NB4 (cell line): ENCODE measurements at places on chromosomes 5 and 9.
A peak's percentile ranks its signal among the peaks of the same experiment; 100 is the strongest.

DNA sequence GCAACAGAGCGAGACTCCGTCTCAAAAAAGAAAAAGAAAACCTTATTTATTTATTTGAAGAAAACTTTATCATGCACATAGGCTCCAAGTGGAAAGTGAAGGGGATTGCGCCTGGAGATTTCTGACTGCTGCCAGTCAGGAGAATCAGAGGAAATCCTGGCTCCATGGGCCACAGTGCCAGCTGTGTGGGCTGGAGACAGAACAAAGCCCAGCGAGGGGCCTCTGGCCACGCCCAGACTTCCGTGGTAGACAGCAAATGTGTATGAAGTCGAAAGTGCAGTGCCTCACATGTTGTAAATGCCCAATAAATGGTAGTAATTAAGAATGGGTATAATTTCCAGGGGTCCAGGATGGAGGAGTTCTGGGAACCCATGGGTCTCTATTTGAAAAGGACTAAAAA lies 75.8 kb upstream of the WWC1 start:
- DNase-seq: no peak

GRCh38 chr9:2874001-2874750 lies 30.3 kb upstream of the PUM3 start:
- DNase-seq: no peak

GRCh38 chr5:147669169-147669869 lies 113.2 kb downstream of the JAKMIP2 start:
- DNase-seq: no peak

- DNase-seq: no peak
These were observed 315.6 kb upstream of the KLF4 start for GRCh38 chr9:107805201-107805600.

DNA sequence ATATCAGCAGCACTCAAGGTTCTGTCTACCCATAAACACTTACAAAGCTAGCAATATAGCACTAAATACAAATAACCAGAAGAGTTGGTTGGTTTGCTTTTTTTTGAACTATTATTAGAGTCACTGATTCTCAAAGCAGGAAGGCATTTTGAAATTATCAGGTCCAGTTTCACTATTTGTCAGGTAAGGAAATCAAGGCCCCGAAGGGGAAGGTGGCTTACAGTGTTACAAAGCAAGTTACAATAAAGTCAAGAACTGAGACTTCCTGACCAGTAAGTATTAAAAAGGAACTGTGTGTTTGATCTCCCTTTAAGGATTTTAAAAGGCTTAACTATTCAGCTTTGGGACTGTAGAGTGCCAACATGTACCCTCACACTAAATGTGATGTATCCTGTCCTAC lies 10.8 kb downstream of the C5orf15 start:
- no peak for DNase-seq

DNA sequence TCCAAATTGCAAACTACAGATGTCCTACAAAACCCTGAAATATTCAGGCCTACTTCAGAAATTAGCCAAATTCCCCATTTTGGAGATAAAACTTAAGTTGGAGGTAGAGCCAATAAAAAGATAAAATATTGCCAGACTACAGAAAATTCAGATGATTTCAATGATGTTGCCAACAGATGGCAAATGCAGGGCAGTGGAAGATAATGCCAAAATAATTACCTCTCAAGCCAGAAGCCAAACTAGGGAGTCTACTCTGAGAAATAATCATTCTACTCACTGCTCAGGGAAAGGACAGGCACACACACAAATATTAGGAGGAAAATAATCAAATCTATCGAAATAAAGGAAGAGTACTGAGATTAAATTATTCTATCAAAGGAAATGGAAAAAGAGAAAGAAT lies 347.5 kb upstream of the CCNG1 start:
- no peak for DNase-seq

DNA sequence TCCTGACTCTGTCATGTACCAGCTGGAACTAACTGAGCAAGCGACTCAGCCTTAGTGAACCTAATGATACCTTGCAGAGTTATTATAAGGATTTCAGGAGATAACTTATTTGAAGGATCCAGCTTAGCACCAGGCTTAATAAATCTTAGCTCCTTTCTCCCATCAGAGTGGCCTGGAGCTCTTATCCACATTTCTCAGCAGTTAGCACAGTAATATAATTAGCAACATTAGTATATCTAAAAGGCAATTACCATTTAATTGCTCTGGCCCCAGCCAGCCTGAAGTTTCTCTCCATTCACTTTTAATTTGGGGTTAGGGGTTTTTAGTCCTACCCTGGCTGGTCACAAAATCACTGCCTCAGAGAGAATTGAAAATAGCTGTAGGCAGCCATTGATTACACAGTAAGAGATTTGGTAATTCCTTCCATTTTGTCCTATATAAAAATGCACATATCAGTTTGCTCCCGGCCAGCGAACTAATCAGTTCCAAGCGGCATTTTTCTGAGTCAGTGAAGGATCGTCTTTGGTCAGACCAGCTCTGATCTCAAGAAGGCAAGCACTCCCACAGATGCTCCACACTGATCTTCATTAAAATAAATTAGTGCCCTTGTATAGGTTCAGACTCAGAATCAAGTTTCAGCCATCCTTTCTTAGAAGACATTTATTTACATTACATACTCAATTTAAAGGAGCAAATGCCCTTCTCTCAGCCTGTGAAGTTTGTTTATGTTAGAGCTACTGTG lies 56.6 kb downstream of the SNCAIP start:
- no peak for DNase-seq

GRCh38 chr5:131607903-131608540 lies 27.0 kb downstream of the RAPGEF6 start:
- no peak for DNase-seq

- no peak for DNase-seq
These were observed 149.9 kb downstream of the ISOC1 start for GRCh38 chr5:129244478-129244877.

GRCh38 chr9:28539434-28540070 lies 966.3 kb upstream of the C9orf72 start:
- DNase-seq: no peak

DNA sequence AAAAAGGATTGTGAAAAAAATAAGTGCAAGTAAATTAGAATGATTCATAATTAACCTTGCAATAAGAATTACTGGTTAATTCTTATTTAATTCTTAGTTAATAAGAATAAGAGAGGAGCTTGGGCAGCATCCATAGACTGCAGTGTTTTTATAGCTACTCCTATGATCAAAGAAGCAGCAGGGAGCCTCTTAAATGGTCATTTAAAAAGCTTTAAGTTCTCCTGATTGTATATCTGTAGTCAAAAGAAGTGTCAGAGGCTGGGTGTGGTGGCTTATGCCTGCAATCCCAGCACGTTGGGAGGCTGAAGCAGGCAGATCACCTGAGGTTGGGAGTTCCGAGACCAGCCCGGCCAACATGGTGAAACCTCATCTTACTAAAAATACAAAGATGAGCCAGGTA lies 14.4 kb downstream of the ACER2 start:
- DNase-seq: no peak

GRCh38 chr9:115444959-115445358 lies 327.0 kb upstream of the TNC start:
- DNase-seq: no peak

DNA sequence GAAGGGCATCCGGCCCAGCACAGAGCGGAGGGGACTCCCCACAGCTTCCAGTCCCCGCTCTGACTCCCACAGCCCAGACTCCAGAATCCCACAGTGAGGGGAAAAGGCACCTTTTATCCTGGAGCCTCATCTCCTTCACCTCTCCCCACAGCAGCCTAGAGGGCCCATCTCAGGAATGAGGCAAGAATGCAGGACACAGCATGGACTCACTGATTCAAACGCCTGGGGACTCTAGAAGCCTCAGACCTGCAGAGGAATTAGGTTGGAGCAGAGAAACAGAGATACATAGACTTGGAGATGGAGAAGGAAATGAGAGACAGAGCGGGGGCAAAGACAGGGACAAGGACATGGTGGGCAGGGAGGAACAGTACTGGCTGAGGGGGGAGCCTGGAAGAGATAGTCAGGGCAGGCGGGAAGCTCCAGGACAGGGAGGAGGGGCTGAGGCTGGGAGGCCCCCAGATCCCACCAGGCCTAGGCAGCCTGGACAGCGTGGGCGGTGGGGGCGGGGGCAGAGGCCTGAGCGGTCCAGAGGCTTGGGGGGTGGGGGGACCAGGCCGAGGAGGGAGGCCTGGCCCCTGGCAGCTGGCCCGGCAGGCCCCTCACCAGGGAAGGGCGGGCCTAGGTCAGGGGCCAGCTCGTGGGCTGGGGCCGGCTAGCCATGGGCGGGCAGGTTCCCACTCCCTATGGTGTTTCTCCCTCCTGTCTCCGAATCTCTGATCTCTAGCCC lies 15.8 kb downstream of the CNTFR start:
- DNase-seq: no peak

DNA sequence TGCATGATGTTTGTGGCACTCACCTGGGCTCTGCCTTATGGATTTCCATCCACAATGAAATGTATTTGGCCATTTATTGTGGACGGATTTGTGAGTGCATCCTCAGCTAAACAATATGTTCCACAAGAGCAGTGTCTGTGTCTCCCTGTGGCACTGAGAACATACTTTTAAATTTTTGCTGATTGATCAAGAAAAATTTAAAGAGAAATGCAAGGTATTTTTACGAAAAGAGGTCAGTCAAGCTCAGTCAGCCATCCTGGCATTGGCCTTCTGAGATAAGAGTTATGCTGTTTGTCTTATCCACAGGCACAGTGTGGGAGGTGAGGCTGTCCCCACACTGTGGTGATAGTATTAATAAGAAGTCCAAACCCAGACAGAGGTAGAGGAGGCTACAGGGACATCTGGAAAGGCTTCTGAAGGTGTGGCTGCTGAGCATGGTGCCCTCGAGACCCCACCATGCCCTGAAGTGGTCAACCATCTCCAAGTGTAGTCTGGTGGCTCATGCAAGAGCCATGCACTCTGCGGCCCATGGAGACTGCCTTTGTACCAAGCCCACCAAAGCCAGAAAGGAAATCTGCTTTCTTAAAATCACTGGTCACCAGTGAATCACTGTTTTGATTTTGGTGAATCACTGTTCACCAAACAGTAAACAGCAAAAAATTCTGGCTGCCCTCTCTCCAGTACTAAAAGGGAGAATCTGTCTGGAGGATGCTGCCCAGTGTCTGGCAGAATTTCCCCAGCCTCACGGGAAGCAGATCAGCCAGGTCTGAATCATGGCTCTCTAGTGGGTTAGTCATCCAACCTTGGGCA lies 28.8 kb downstream of the SPOCK1 start:
- DNase-seq: no peak

GRCh38 chr9:120650352-120650751 lies 63.9 kb downstream of the MEGF9 start:
- DNase-seq: peak; percentile 62

DNA sequence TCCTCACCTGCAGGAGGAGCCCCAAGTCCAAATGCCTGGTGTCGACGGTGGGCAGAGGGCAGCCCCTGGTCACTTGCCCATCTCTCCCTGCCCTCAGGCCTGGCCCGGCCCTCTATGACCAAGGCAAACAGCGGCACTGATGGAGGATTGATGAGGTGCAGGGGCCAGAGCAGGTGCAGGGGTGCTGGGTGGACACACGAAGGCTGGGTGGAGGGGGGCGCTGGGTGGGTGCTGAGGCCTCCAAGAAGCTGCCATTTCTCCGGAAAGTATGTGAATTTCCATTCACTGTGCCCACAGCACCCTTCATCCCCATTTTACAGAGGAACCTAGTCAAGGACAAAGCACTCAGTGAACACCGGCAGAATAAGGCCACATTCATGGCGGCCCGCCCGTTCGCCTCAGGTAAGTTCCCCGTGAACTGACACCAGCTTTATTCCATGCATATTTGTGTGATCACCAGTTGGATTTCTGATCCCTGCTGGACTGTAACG lies 143.8 kb upstream of the PPP1R26 start:
- no peak for DNase-seq

GRCh38 chr5:148368299-148368698 lies 15.5 kb upstream of the FBXO38 start:
- DNase-seq: no peak

- peak; percentile 79 for DNase-seq
These were observed 5.5 kb upstream of the DNAJB5 start for GRCh38 chr9:34984049-34984448.

DNA sequence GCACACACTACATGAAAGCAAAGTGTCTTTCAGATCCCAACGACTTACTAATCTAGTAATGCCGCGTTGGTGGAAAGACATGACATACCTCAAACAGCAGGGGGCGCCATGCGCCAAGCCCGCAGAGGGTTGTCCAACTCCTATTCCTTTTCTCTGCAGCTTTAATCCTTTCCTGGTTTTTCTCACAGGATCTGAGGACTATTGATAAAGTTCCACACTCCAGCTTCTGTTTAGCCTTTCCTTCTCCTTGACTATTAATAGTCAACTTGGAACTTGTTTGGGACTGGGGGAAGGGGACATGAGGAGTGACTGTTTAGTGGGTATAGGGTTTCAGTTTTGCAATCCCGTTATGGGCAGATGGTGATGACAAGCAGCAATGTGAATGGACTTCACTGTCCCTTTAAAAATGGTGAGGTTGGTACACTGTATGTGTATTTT lies 62.9 kb downstream of the OTULIN start:
- peak; percentile 79 for DNase-seq

DNA sequence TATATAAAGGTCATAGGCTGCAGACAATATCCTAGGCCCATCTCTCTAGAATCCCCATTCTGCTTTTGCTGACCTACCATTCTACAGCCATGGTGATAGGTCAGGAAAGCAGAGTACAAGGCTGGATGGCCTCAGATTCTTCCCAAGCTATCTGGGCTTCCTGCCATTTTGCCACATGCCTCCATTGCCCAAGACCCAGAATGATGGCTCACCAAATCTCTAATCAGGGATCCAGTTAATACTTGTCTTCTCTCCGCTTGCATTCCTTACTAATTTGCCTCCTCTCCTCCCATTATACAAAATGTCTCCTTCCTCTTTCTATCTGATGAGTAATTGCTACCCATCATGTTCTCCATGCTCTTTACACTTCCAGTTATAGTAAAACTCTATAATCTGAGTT lies 22.7 kb upstream of the NDUFS4 start:
- DNase-seq: no peak

GRCh38 chr5:167872791-167873190 lies 418.7 kb upstream of the WWC1 start:
- DNase-seq: no peak

DNA sequence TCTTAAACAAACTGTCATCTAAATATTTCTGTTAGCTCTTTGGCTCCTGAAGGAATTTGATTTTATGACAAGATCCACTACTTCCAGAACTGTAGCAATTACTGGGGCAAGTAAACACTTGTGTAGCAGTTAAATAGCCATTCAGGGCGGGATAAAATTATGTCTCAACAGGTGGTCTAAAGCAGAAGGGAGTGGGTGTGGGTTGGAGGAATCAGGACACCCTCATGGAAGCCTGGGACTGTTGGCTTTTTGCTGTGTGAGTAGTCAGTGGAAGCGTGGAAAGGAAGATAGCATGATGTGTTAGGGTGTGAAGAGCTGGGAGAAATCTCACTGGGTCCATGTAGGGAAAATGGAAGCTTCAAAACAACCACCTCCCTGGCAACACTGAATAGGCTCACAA lies 127.1 kb downstream of the FBXL7 start:
- DNase-seq: no peak

DNA sequence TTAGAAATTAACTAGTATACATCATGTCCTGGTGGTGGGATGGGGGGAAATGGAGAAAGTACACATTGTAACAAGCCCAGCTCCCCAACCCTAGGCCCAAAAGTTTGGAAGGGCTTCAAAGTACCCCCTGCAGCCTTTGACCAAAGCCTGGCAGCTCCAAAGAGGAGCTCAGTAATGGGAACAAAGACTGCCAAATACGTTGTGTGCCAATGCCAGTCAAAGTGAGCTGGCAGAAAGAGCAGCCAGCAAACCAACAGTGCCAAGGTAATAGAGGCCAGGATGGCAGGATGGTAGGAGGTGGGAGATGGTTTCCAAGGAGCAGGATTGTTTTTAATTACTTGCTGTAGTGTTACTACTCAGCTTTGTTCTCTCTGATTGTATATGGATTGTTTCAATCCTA lies 248.3 kb downstream of the COX7C start:
- no peak for DNase-seq
